ENCODE measurements at places on chromosomes 6 and 20.

DNA sequence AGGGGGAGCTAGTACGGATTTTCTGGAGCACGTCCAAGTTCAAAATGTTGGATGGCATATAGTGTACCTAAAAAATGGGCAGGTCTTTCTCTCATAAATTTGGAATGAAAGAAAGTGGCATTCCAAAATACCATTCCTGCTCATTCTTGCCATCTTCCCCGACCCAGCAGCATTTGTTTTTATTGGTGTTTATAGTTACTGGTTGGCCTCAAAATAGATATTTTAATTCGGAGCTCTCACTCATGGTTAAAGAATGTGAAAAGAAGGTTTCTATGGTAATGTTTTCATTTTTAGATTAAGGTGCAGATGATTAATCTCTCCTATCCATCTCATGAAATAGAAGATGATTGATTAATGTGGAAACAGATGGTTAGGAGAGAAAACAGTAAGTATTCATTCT lies 204.5 kb downstream of the HIVEP2 start:
- DNase-seq: no peak

DNA sequence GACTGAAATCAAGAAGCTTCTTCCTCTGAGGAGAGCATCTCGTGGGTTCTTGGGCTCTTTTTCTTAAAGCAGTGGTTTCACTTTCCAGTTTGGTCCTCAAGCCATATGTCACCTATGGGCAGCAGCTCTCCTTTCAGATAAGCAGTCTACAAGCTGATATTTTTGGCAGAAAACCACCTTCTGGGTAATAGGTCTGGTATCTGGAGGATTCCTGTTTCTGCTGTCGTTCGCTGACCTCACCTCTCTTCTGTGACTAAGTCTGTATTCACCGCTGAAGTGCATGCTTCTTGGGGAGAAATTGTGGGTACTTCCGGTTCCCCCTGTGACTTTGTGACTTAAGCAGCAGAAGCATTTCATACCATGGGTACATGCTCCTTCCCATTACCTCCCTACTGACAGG lies 193.6 kb downstream of the EDN1 start:
- DNase-seq: peak; percentile 92

GRCh38 chr20:20814685-20815084 lies 102.2 kb upstream of the RALGAPA2 start:
- DNase-seq: no peak

DNA sequence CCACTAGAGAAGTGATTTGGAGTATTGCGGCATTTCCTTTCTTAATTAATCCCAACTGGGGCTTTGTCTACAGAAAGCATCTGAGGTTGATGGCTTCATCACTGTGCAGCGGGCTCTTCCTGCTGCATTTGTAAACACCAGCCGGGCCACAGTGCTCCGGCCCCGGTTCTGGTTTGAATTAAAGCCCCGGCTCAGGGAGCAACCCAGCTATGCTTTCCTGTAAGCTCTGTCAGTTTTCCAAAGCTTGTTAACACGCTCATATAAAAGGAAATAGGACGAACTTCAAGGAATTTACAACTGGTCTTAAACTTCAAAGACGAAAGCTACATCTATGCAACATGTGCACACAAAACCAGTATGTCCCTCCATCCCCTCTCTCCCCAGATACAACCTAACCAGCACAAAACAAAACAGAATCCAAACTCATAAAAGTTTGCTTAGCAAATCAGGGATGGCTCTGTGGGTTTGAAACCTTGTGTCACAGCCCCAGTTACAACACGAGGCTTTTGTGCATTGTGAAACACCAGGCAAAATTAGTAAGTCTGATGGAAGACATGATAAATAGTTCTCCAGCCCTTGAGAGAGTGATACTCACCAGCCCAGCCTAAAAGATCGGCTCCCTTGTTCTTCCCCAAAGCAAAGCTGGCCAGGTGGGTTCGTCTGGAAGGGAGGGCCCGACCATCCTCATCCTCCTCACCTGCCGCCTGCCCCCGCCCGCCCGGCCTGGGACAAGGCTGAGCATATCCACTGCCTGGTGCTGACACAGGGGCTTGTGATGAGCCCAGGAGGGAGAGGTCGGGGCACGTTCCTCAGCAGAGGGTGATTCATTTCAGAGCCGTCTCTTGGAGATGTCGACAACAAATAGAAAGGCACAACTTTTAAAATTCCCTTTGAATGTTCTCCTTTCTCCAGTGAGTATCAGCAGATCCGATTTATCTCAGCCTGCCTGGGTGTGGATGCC lies 197.9 kb downstream of the TFAP2C start:
- peak; percentile 35 for DNase-seq

DNA sequence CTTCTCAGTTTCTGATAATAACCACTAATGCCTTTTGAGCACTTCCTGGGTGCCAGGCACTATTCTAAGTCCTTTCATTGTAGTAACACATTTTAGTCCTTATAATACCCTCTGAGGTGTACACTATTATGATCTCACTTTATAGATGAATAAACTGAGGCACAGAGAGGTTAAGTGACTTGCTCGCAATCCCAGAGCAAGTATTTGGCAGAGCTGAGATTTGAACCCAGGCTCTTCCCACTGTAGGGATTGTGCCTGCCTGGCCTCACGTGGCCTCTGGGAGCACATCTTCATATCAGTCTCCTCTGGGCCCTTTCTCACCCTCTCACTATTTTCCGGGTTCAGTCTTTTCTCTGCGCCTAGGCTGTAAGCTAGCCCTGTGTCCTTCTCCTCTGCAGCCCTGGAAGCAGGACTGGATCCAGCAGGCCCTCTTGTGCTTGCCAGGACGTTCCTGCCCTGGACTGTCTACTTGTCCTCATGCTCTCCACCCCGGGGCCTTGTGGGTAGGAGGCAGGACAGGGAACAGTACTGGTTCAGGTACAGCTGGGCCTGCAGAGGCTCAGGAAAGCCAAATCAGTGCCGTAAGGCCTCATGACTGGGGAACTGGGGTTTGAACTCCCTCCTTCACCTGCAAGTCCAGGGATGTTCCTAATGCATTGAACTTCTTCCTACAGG lies 139.6 kb downstream of the VEGFA start:
- DNase-seq: no peak

DNA sequence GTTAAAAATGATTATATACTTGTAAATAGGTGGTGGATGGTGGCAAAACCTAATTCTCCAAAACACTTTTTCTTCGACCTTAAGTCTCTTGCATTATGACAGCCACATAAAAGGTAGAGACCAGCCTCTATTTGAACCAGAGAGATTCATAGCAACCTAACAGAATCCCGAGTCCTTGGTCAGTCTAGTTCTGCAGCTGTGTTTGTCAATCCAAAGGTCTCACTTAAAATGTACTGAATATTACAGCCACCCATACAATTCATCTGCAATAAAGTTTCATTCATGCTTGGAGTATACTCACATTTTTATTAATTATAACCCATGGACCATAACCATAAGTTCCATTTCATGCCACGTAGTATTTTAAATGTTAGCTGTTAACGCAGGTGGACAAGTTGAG lies 87.2 kb downstream of the EPM2A start:
- no peak for DNase-seq

GRCh38 chr6:113649276-113649675 lies 207.9 kb upstream of the MARCKS start:
- DNase-seq: no peak

DNA sequence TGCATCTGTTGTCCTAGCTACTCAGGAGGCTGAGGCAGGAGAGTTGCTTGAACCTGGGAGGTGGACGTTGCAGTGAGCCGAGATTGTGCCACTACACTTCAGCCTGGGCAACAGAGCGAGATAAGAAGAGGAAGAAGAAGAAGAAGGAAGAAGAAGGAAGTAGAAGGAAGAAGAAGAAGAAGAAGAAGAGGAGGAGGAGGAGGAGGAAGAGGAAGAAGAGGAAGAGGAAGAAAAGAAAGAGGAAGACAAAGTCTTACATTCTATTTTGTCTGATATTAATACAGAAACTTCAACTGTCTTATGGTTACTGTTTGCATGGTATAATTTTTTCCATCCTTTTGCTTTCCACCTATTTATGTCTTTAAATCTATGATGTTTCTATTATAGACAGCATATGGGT lies 7.2 kb upstream of the NELFCD start:
- DNase-seq: no peak

GRCh38 chr6:100946021-100946540 lies 65.0 kb upstream of the ASCC3 start:
- no peak for DNase-seq

- DNase-seq: peak; percentile 71
Measured at GRCh38 chr20:10603971-10604864, 69.6 kb downstream of the JAG1 start.

GRCh38 chr6:51025082-51025777 lies 206.6 kb downstream of the TFAP2B start:
- no peak for DNase-seq

DNA sequence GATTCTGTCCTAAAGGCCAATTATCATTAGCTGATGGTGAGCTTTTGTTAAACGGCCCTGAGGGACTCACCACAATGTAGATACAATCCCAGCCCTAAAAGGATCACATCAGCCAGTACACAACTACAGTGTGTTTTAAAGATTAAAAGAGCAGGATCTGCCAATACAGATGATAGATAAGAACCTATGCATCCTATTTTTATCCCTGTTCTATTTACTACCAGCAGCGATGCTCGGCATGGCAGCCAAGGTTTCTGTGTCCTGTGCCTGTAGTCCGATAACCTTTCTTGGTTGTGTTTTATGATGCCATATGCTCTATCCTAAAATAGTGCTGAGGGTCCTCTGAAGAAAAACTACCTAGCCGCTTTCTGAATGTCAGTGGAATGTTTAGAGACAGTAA lies 289.4 kb downstream of the PHACTR1 start:
- no peak for DNase-seq

GRCh38 chr6:132570221-132570777 lies at the start of gene TAAR6:
TAAR6 (plus strand) TSS chr6:132570322; CDS start chr6:132570322, 0 bp downstream.
- DNase-seq: no peak

GRCh38 chr6:32843331-32843978 lies 392 bp downstream of the PSMB8 start:
- DNase-seq: no peak

GRCh38 chr6:100175814-100176310 lies 181.8 kb upstream of the MCHR2 start:
- DNase-seq: peak; percentile 68

GRCh38 chr20:62220666-62221568 lies 839 bp upstream of the HRH3 start:
- no peak for DNase-seq

- no peak for DNase-seq
Measured at GRCh38 chr6:93829009-93829408, 409.6 kb upstream of the EPHA7 start.

- no peak for DNase-seq
Measured at GRCh38 chr6:149906405-149906804, 8.5 kb upstream of the RAET1E start.

DNA sequence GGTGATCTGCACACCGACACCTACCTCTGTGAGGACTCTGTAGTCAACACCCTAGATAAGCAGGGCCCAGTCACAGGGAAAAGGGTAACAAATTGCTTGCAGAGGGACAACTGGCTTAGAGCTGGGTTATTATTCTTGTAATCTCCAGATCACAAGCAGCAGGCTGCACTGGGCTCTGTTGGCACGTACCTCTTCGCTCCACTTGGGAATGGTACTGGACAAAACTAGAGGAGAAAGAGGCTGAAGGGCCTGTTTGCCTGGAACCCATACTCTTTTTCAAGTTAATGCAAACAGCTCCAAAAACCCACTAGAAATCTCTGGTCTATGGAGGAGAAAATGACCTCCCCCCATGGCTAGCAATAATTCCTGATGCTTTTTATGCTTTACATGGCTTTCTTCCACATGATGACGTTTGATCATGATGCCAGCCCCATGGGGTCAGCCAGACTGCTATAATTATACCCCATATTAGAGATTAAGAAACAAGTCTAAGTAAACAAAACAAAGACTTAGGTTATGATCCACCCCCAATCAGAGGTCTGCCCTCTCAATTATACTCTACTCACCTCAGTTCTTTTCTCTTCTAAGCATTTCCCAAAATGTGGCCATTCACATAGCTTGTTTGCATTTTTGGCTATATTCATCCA lies 190.0 kb downstream of the UNC5CL start:
- DNase-seq: no peak

- no peak for DNase-seq
Measured at GRCh38 chr6:32832535-32832934, 6.0 kb downstream of the TAP2 start.

DNA sequence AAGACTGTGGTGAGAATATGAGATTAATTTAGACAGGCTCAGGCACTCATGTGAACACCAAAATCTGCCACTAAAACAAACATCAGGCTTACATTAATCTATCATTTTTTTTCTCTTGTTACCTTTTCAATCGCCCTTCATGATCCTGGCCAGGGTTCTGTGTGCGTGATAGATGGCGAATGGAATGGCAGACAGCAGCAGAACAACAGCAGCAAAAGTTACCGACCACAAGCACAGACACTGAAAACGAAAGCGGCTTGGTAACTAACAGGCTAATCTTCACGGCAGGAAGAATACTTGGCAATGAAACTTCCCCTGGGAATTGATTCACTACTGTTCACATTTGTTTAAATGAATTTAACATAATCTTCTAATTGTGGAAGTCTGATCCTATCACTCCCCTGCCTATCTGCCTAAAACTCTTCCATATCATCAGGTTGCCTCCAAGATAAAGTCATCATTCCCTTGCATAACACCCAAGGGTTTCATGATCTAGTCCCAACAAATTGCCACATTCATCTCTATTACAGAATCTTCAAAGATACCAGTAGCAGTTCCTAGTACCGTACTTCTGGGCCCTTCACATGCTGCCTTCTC lies 28.7 kb downstream of the PTPRK start:
- no peak for DNase-seq

DNA sequence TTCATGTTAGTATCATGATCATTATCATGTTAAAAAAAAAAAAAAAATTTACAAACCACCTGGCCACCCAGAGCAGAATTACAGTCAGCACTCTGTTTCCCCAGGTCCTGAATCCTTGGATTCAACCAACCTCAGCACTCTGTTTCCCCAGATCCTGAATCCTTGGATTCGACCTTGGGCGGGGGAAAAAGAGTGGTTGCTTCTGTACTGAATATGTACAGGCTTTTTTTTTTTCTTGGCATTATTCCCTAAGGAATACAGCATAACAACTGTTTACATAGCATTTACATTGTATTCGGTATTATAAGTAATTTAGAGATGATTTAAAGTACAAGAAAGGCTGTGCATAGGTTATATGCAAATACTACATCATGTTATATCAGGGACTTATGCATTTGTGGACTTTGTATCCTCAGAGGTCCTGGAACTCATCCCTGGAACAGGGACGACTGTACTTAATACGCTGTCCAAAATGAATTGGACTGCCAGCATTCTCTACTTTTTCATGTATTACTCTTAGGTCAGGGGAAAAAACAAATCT lies 31.2 kb downstream of the GCNT2 start:
- DNase-seq: no peak

GRCh38 chr20:36084897-36085613 lies 69.5 kb upstream of the EPB41L1 start:
- DNase-seq: no peak

- DNase-seq: no peak
Measured at GRCh38 chr20:57653910-57654309, 33.7 kb upstream of the ZBP1 start.
